NCI-H187 treated with DMSO at 0.1 percent for 48 hours (cell line): ENCODE measurements at places on chromosomes 7 and 10.

DNA sequence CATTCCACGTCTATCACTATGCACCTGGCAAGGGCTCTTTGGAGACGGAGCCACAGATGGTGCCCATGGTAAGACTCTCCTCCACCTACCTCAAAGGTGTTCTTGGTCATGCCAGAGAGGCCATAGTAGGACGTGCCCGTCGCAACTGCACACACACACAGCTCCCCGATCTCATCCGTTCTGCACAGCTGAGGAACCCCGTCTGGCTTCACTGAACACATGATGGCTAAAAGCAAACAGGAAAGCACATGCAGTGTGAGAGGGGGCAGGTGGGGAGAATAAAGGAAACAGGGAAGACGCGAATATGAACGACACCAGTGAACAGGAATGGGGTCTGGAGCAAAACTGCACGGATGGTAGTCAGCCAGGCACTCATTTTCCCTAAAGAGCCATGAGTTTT, 230.9 kb downstream of the ZMYND11 start:
- no peak for DNase-seq

DNA sequence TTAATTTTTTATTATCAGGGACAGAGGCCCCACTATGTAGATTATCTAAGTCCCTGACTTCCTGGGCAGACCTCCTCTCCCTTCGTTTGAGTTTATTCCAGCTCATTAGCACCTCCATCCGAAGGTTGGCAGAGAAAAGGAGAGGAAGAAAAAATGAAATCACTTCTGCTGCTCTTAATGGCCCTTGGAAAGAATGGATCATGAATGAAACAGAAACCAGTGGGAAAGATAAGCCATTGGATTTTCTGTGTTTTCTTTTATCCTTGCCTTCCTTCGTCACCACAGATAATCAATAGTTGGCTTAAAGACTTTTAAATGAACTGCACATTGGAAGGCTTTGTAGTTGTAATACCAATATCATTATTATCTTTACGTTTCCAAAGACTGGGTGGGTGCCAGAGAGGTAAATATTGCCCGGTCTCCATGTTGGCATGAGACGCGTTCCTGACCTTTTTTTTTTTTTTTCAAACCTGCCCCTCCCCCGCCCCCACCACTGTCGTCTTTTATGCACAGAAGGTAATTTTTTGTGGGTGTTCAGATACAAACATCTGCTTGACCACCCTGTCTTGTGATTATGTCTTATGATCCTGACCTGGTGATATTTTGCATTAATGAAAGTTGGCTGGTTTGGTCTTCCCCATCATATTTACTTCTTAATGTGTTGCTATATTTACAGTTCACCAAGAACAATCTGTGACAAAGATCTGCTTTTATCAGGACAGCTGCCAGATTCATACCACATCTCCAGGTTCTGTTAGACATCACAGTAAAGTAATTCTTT, 116.8 kb downstream of the ARID5B start:
- no peak for DNase-seq

- no peak for DNase-seq
Observed at GRCh38 chr7:80161466-80161865, 26.8 kb downstream of the GNAI1 start.

GRCh38 chr10:19839552-19839951, 23.3 kb downstream of the PLXDC2 start:
- DNase-seq: no peak

DNA sequence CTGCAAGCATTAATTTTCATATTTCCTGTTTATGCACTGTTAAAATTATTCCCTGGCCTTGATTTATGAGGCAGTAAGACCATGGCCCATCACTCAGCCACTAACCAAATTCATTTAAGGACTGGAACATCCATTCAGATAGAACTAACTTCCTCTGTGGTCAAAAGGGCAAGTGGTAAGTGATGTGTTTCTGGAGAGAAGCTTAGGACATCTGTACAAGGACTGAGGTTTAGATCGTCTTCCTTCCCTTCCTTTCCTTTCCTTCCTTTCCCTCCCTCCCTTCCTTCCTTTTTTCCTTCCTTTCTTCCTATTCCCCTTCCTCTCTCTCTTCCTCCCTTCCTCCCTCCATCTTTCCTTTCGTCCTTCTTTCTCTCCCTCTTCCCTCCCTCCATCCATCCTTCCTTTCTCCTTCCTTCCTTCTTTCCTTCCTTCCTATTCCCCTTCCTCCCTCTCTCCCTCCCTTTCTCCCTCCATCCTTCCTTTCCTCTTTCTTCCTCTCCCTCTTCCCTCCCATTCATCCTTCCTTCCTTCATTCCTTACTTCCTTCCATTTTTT, 1019.4 kb downstream of the TYW1 start:
- DNase-seq: no peak

DNA sequence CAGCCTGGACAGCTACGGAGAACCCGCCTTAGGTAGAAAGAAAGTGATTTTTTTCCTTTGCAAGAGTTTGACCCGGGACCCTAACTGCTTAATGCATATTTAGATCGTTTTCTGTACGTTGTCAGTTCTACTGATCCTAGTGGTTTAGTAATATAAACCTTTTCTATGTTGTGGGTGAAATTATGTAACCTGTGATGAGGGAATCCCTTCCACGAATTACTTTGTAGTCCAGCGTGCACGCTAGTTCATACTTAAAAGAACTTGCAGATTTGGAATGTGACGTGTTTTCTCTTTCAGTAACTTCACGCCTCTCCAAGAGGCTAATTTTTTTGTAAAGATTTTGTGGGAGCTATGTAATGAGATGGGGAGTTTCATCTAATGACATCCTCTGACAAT, 705 bp downstream of the SLF2 start:
- no peak for DNase-seq

DNA sequence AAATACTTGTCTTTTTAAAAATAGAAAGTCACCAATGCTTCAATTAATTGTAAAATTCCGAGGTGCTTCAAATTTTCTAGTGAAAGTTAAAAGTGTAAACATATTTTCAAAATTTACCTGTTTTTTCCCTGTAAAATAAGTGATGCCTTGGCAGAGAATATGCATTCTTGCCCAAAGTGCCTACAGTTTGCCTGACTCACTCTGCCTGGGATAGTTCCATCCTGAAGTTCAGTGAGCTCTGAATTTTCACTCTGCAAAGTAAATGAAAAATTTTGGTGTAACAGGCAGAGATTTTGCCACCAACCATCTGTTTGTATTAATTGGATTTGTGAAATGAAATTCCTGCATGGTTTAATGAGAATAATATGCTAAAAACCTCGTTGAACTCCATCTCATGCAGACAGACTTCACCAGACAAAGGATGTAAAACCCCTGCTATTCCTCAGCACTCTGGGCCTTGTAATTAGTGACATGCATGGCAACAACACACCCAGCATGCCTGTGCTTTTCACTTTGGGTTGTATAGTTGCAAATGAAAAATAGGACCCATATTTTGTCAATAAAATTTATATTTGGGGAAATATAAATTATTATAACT, 117.4 kb upstream of the GNAI1 start:
- DNase-seq: no peak

DNA sequence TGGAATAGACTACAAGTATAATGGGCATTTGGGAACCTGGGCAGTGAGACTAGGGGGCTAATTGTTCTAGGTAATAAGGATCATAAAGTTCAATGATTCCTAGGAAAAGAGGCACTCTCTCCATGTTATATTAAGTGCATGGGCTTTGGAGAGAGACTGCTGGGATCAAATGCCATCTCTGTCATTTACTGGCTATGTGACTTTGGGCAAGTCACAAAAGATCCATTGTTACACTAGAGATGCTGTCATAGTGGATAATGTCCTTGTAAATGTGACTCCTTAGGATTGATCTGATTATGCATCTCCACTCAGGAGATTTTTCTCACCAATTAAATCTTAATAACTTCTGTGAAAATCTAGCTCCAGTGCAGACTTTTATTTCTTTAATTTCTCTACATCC, 156.3 kb upstream of the CACNA2D1 start:
- no peak for DNase-seq

DNA sequence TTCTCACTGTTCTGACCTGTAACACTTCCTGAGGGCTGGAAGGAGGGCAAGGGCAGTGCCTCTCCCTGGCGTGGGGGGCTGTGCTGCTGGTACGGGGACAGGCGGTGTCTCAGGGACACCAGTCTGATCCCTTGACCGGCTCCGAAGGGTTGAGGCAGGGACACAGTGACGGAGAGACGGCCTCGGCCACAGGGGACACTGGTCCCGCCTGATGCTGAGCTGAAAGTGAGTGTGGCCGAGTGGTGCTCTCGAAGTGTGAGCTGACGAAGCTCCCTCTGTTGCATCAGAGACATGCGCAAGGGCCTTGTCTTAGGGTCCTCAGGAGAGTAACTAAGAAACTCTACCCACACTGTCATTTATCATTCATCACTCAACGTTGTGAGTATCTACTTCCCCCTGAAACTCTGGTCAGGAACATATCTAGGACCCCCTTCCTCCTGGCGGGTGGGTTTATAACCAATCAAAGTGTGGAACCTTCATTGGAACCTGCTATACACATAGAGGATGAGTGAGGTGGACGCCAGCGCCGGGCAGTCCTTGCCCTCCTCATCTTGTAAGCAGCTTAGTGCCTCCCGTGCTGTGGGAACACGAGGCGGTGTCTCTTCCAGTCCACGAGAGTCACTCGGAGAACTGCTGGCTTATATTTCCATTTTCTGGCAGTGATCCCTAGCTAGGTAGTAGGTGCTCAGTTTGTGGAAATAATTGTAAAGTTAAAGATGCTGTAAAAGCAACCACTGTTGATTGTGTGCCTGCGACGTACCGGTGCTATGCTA, 283.1 kb downstream of the DNAJB6 start:
- DNase-seq: no peak

DNA sequence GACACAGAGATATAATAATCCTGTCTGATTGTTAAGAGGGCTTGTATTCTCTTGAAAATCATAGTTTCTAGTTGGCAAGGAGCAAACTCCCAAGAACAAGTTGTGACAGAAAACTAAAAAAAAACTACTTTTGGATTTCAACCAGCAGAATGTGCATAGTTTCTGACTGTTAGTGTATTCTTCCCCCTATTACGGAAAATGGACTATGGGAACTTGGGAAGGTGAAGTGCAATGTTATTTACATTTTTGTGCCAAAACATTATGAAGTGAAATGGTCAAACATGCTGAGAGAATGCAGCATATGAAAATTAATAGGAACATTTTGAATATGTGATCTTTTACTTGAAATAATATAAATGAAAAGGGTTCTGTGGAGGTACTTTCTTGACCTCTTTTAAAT, 660.8 kb downstream of the SUGCT start:
- DNase-seq: no peak

DNA sequence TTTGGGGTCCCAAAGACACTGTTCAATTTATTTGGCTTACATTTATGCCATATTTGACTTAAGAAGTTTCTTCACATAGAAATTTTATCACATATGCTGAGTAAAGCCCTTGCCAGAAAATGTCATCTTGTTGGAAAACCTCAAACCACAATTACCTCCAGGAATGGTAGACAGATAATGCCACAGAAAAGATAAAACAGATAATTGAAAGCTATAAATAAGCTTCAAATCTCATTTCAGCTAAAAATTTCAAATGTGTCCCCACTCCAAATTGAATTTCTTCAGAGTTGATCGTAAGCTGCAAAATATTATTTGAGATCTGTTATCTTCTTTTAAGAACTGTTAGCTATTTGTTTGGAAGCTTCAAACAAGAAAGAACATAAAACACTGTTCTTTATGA, 176.4 kb upstream of the PTN start:
- no peak for DNase-seq

DNA sequence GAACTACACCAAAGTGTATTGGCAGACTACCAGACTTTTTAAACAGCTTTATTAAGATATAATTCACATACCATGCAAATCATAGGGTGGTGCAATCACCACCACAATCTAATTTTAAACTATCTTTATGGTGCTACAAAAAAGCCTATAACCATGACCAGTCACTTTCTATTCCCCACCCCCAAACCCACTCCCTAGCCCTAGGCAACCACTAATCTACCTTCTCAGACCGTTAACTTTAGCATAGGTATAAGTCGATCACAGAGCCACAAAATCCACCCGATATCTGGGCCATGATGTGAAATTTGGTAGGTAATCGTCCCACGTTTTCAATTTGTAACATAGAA, 536 bp upstream of the POM121 start:
- no peak for DNase-seq
